Stimulated activated CD4-positive, alpha-beta T cell treated with anti-CD3 and anti-CD28 coated beads, Interleukin-4, amount 100 ng/mL, for 4 hours (primary cell): ENCODE measurements at places on chromosomes 4 and X.

DNA sequence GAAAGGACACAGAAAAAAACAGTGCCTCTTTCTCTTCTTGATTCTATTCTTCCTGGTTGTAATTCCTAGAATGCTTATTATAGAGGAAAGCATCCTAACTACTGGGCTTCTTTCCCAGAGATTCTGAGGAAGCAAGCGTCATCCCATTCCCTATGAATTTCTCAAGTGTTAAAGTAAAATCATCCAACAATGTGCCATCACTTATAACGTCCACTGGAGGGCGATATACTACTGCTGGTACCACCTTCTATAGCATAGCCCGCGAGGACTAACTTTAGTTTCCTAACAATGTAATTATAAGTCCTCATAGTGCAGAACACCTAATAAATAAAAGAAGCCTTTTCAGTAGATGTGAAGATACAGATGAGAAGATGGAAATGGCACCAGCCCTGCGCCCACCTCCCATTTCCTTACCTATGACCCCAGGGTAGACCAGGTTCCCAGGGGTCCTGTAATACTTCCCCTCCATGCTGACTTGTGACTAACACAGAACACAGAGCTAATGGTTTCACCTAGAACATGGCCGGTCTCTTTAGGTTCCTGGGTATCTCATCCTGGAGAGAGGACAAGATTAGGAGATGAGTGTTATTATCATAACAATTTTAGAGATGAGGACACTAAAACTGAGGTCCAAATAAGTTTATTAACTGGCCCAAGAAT lies 4.2 kb downstream of the CENPVL3 start:
- DNase-seq: no peak

GRCh38 chr4:2765832-2766526 lies 9.8 kb upstream of the TNIP2 start:
- DNase-seq: no peak

DNA sequence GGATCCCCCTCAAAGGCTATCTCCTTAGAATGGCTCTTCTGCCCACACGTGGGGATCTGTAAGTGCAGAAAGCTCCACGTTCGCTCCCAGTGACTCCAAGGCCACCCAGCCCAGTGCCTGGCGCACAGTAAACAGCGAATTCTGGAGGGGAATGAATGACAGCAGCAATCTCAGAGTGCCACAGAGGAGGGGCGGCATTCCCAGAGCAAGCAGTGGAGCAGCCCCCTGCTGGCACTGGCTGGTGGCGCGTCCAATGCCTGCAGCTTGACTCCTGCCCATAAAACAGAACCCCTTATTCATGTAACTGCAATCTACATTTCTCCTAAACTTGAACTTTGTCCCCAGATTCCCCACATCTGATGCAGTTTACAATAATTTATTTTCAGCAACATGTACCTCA lies 6.9 kb upstream of the HELT start:
- DNase-seq: peak; percentile 26

DNA sequence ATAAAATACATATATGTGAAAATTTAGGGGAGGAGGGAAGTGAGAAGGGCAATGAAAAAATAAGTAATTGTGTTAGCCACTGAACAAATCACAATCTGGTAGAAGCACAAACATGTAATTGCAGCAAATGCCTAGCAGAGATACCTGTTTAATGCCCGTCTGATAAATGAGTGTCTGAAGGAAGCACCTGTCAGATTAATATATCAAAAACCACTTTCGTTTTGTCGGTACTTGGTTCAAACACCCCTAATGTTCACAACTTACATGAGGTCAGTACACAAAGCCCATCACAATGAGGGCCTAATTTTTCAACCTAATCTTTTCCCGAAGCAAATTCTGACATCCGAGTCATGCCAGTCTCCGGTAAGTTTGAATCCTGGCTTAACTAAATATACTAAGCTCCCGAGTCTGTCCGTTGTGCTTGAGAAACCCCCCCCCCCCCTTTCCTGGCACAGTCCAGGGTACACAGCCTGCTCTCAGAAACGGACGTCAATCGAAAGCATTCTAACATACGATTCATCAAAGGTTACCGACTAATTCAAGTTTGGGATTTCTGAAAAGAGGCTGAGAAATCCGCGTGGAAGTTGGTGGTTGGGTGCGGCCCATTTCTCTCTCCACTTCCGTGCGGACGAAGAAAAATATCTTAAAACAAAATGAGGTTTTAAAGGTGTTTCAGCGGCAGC lies 758 bp downstream of the SDAD1 start:
- no peak for DNase-seq

GRCh38 chr4:74471264-74471663 lies 26.3 kb downstream of the AREG start:
- no peak for DNase-seq
